ENCODE measurements at places on chromosomes 5 and 9. TPM values are rescaled to one million over a fixed set of nuclear protein-coding genes. Genes with fewer than 3 reads are reported as not detected.

- DNase-seq, result no peak
These were observed 51.5 kb downstream of the NXNL2 start for GRCh38 chr9:88586452-88586851.

DNA sequence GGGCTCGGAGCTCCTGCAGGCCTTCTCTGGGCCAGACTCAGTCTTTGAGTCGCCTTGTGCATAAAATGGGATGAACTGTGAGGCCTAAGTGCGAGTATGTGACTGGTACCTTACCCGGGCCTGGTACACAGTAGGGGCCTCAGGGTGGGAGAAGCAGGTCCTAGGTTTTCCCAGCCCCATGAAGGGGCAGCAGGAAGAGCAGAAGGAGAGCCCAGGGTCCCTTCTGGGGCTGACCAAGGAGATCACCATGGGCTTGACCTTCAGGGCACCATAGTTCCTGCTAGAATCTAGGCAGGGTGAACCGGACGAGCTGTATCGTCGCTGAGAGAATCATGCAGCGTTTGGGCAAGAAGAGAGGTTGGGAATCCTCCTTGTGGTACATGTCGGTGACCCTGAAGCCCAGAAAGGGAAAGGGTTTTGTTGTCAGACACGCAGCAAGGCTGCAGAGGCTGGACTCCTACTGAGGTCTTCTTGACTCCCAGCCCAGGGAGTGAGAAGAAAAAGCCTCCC lies 373 bp upstream of the PHYKPL start:
- no peak for DNase-seq

DNA sequence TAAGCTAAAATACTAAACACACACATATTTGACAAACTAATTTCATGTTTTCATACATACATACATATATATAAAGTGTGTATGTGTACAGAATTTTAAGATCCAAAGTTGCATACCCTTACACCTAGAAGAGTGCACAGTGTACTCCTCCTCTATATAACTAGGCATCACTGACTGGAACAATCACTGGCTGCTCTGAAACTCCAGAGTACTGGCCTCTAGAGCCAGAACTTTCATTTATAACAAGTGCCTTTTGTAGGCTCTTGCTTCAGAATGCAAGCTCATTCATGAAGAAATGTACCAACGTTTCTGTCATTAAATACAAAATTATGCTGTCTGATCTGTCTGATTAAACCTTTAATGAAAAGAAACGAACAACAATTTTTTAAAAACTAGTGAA lies 4.0 kb downstream of the LEAP2 start:
- no peak for DNase-seq

- DNase-seq, result no peak
These were observed 10.7 kb downstream of the LYSMD3 start for GRCh38 chr5:90518661-90519060.

GRCh38 chr5:104937598-104937997 lies 1375.0 kb upstream of the NUDT12 start:
- no peak for DNase-seq

- no peak for DNase-seq
These were observed 282.7 kb upstream of the VLDLR start for GRCh38 chr9:2338777-2339365.

- DNase-seq, result no peak
These were observed 18.0 kb downstream of the ORM2 start for GRCh38 chr9:114347675-114348074.

DNA sequence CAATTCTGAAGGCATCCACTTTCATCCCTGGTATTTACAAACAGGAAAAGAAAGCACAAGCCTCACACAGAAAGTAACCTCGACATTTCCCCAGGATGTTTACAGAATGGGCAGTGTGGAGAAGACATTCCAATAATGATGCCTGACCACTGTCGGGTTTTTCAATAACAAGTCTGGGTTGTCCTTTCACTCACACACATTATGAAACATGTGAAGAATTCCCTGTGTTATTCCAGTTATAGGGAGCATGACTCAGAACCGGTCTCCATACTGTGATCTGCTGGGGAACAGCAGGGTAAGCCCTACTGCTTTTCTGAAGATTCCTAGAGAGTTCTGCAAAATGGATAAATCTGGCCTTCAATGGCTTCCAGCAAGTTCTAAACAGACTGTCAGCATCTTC lies 155.3 kb downstream of the ADAMTS12 start:
- DNase-seq, result no peak

- peak; percentile 21 for DNase-seq
These were observed 41.6 kb upstream of the POMT1 start for GRCh38 chr9:131461166-131461565.

GRCh38 chr5:176424181-176424580 lies 7.8 kb upstream of the CLTB start:
- DNase-seq, result no peak

DNA sequence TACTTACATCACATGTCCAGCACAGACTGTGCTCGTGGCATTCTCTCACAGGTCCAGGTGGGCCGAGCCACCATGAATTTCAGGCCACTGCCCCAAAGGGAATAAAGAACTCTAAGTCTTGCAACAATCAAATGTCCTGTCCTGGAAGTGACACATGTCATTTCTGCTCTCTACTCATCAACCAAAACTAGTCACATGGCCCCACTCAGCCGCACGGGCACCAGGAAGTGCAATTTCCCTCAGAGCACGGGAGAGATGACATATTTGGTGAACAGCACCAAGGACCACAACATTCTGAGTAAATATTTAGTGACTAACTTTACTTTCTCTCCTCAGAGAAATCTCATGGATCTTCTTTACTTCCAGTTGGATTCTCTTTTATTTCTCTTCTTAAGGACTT lies 131.1 kb upstream of the TUT7 start:
- DNase-seq, result no peak

- no peak for DNase-seq
These were observed 98.1 kb upstream of the SV2C start for GRCh38 chr5:75985077-75985476.

DNA sequence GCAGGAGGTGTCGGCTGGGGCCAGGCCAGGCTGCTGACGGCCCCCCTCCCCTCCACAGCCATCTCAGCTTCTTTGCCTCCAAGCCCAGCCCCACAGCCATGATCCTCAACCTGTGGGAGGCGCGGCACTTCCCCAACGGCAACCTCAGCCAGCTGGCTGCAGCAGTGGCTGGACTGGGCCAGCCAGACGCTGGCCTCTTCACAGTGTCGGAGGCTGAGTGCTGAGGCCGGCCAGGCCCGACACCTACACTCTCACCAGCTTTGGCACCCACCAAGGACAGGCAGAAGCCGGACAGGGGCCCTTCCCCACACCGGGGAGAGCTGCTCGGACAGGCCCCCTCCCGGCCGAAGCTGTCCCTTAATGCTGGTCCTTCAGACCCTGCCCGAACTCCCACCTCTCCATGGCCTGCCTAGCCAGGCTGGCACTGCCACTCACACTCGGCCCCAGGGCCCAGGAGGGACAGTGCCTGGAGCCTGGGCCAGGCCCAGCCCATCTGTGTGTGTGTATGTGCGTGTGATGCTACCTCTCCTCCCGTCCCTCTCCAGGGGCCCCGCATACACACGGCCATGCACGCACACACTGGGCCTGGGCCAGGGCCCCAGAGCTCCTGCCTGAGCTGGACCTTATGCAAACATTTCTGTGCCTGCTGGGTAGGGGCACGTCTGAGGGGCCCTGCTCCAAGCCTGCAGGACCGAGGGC lies 19.3 kb downstream of the HK3 start:
- DNase-seq, result peak; percentile 47

GRCh38 chr5:93399675-93400074 lies 181.3 kb downstream of the NR2F1-AS1 start:
- DNase-seq, result no peak

DNA sequence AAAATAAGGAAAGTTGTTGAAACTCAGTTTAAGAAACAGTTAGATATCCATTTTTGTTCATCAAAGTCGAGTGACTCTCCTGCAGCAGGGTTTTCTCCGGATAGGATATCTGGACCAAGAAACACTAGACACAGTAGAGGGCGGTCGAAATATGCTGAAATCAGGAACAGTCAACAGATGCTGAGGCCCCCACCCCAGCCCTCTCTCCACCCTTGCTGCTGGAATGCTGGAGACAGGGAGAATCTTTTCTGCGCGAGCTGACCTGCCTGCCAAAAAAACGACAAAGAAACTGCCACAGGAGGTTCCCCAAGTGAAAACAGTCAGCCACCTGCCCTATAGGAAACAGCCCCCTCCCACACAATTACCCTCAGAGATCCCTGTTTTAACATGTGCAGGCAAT lies 4.3 kb upstream of the IL13 start:
- DNase-seq, result no peak

PCDHB10 gene
- total RNA-seq, result 0.09 TPM

PCDH12 gene
- 1.6 TPM for total RNA-seq

PGM5 gene
- 2.7 TPM for total RNA-seq

LCN6 gene
- 0.63 TPM for total RNA-seq

DDX4 gene
- not detected for total RNA-seq

CCDC183 gene
- total RNA-seq, result 1.2 TPM

ADGRD2 gene
- not detected for total RNA-seq

RFESD gene
- 0.61 TPM for total RNA-seq

PCDH1 gene
- total RNA-seq, result 27.3 TPM

LRRC19 gene
- 1.0 TPM for total RNA-seq

DRD1 gene
- not detected for total RNA-seq

All from right lobe of liver (tissue), 6 donors.